ENCODE measurements at places on chromosomes 3 and 15.

DNA sequence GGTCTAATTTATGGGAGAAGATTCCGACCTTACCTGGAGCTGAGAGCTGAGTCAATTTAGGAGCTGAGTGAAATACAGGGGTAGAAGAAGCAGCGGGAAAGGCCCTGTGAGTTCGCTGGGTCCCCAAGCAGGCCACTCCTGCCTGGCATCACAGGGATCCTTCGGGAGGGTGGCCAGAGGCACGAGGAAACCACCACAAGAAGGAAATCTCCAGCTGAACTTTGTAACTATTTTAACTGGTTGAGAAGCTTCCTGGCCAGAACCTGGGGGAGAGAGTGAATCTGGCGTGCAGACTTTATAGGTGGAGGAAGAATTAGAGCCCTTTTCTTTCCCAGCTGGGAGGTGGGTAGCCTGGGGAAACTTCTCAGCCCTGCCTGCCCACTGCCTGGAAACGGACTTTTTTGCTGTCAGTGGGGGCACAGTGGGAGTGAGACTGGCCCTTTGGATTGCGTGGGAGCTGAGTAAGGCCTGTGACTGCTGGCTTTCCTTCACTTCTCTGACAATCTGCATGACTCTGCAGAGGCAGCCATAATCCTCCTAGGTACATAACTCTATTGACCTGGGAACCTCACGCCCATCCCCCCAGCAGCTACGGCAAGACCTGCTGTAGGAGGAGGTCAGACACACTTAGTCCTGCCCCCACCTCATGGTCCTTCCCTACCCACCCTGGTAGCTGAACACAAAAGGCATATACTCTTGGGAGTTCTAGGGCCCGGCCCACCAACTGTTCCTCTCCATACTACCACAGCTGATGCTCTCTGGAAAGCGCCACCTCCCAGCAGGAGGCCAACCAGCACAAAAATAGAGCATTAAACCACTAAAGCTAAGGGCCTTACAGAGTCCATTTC, 340.7 kb downstream of the CNTN3 start:
- no peak for DNase-seq

DNA sequence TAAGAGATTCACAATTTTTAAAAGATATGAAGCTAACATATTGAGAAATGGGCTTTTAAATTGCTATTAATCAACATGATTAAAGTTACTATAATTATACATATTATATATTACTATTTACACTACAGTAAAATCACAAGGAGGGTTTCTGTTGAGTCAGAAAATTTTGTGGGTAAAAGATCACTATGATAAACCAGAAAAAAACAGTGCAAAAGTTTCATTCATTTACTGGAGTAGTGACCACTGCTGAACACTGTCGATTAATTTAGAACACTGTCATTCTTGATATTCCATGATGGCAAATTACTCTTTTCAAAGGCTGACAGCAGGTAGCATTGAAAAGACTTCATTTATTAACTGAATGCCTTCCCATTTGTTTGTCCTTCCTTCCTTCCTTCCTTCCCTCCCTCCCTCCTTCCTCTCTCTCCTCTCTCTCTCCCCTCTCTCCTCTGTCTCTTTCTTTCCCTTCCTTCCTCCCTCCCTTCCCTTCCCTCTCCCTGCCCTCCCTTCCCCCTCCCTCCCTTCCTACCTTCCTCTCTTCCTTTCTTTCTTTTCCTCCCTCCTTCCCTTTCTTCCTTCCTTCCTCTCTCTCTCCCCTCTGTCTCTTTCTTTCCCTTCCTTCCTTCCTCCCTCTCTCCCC, 9.1 kb upstream of the RPL35A start:
- DNase-seq, result no peak

DNA sequence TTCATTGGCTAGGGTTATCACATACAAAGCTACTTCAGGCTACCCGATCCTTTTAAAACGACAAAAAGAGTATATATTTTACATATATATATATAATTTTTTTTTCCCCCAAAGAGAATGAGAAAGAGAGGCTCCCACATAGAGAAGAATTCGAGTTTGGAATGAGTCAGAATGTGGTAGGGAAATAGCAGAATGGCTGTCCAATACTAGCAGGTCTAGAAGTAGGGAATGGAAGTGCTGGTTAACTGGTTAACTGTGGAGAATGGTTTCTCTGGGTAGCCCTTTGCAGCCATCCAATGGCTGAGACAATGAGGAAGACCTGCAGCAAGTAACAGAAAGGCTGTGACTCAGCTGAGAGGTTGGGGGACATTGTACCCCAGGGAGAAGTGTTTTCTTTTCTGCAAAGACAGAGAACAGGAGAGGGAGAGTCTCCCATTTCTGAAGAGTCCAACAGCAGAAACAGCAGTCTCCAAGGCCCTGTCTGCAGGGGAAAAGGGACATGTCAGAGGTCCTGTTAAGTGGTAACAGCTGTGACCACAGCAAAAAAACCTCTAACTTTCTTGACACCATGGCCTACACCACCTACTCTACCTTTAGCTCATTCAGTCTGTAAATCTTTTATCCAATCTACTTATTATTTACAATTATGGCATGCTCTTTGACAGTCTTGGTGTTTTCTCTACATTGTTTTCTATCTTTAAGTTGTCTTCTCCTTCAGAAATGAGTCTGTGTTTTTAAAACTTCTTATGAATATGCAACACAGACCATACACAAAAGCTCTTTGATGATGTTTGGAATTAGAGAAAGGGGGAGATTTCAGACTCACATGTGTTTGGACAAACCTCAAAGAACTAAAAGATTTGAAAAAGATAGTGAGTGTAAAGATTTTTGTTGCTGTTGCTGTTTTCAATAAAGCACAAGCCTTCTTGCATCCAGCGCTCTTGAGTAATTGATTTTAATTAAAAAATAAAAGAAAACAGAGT, 116.1 kb upstream of the SLC7A14 start:
- no peak for DNase-seq

DNA sequence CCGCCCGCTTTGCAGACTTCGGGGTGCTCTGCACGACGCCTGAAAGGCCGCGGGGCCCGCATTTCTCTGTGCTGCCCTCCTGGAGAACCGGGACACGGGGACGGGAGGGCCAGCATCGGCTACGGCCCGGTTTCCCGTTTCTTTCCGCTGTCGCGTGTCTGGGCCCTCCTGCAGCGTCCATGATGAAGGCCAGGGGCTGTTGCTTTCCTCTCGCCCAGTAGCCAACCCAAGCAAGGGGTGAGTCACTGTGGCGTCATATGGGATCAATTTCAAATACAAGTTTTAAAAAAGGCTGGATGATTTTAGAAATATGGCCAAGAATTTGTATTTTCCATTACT, 435 bp downstream of the SLC35G2 start:
- DNase-seq, result peak; percentile 21
